CD8-positive, alpha-beta memory T cell (primary cell): ENCODE measurements at places on chromosomes 2 and 18.
A peak's percentile ranks its signal among the peaks of the same experiment; 100 is the strongest.

GRCh38 chr2:134011936-134012586 lies 241.8 kb upstream of the MGAT5 start:
- no peak for DNase-seq

DNA sequence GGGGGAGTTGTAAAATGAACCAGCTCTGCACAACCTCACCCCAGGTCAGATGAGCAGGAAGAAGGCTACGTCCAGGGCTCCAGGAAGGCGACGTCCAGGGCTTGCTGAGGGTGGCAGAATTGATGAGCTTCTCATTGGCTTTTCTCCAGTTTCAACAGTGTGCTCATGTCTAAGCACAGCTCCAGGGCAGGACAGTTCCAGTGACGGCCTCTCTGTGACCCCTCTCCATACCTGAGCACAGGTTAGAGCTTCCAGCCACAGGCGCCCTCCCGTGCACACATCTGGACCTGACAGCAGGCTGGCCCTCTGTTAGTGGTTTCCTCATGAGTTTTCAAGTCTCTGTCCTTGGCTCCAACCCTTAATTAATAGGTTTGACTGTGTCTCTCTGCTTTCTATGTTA lies 327.6 kb downstream of the ZNF516 start:
- DNase-seq, result no peak

GRCh38 chr2:112996635-112997034 lies 8.6 kb upstream of the IL36A start:
- DNase-seq, result peak; percentile 31

DNA sequence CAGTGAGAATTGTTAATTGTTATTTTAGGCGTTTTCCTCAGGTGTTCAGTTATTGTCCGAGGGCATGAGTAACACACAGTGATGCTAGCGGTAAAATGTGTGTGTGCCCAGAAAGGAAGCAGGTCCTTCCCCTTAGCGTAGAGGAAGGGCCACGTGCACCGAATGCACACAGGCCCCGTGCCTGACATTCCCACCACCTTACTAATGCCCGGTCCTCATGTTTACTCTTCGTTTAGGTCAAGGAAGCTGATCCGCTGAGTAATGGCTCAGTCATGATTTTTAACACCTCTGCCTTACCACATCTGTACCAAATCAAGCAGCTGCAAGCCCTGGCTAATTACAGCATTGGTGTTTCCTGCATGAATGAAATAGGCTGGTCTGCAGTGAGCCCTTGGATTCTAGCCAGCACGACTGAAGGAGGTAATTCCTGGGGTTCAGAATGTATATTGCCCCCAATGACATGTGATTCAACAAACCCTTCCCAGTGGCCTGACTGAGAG lies 76.7 kb downstream of the MERTK start:
- DNase-seq, result no peak

DNA sequence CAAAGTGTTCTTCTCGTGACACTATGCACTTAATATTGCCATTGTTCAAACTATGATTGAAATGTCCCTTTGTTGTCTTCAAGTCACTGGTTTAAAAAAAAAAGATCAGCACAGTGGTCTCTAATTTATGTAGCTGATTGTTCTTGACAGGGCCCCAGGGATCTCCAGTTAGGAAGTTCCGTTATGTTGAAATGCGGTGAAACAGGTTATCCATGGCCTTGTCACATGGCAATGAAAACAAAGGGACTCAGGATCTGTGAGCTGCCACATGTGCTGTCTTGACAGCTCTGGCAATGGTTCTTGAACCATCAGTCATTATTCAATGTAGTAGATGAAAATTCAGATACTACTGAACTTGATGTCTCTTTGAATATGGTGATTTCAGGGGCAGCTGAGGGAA lies 147.4 kb downstream of the SETBP1 start:
- DNase-seq, result no peak

DNA sequence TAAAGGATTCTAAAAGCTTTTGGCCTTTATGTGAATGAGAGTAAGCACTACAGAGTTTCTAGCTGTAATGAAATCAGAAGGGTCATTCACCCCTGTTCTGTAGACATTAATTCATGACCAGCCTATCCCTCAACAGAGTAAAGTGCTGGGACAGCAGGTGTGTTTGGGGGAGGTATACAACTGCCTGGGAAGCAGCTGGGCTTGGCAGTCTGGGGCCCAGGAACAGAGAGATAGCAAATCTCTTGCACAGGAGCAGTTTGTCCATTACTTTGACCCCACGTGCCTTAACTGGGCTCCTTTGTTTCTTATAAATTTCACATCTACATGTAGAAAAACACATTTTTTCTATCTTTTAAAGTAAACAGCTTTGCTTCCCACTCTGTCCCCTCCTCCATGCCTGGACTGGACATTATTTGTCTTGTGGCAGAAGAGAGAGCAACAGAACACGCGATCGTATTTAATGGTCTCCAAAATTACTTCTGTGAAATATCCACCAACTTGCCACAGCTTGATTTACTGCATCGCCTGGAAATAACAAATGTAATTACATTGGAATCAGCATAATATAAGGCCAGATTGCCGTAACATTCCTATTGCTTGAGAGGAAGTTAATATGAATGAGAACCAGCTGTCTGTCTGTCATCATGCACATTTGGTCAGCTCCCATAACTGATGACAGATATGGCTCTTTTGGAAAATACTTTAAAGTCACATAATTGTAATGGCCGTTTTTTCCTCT lies 263.8 kb downstream of the RBM43 start:
- DNase-seq, result no peak

- peak; percentile 14 for DNase-seq
Observed at GRCh38 chr2:134988994-134989605, 58.1 kb downstream of the MAP3K19 start.

DNA sequence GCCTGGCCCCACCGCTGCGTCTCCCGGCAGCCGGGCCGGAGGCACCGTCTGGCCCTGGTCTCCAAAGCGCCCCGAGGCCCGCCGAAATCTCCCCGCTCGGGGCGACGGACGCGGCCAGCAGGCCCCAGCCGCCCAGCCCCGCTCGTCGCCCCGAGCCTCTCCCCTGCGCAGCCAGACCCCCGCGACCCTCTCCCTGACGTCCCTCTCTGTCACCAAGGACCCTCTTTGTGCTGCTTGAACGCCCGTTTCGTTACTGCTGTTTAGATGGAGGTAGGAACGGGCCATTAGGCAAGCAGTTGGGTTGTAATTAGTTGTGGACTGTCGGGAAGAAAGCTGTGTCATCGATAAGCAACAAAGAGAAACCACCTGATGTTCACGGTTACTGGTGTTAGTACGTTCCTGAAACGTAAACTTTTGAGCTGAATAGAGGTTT lies 686 bp downstream of the UBXN4 start:
- peak; percentile 46 for DNase-seq
